ENCODE measurements at places on chromosomes 2 and 18.
A peak's percentile ranks its signal among the peaks of the same experiment; 100 is the strongest.

DNA sequence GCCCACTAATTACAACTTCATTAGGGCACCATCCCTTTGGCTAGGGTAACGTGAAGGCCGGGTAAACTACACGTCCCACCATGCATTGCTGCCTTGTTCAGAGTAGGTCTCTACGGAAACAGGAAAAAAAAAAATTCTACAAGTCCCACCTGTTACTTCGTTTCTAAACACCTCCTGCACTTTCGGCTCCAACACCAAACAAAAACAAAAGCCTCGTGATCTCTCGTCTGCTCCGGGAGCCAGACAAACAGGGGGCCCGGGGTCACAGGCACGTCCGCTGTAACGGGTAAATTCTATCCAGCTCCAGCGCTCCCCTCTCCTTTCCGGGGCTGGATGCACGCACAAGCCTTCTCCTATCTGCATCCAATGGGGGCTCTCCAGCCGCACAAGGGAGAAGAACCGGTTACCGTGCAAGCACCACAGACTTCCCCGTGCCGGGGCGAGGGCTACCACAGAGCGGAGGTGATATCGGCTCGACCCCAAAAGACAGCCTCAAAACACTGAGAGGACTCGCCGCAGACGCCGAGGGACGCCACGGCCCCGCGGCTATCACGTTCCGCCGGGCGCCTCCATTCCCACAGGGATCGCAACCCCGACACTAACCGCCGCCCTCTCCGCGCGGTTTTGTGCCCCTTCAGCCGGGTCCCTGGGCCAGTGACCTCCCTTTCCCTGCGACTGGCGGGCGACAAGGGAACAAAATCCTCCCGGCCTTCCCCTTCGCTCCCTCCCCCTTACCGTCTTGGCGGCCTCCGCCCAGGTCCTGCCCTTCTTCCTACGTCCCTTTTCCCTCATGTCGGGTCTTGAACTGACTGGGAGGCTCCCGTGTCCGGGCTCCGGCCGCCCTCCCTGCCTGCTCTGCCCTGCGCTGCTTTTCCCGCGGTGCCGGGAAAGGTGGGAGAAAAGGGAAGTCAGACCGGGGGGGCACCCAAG is 591 bp downstream of the ASXL2 start:
- DNase-seq: peak; percentile 59

DNA sequence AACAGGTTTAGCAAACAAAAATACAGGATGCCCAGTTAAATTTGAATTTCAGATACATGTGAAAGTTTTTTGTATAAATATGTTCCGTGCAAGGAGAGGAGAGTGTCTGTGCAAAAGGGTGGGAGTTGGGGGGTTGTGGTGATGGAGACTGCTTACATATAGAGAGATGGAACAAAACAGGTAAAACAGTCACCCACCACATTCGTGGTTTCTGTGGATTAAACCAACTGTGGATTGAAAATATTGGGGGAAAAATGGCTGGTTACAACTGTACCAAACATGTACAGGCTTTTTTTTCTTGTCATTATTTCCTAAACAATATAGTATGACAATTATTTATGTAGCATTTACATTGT is 245.7 kb downstream of the TNS1 start:
- DNase-seq: no peak

DNA sequence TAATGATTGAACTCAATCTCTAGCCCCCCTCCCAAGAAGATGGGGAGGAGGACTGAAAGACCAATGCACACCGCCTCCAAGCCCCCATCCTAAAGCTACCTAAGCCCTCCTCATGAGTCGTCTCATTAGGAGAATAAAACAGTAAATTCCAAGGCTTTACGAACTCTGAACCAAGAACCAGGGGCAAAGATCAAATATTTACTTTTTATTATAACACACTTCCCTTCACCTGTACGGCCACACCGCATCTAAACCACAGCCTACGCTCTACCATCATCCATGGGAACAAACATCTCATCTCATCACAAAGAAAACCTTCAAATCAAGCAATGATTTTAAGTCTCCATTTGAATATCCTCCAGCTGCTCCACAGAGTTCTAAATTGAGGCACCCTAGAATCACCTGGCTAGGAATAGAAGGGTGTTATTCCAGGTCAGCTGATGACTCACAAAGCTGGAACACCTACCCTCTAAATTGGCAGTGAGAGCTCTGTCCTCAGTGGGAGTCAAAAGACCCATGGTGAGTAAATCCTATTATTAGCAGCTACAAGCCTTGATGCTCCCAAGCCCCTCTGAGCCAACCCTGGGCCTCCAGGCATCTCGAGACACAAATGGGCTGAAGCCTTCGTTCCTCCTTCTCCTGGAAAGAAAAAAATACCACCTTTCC is 45.6 kb upstream of the BZW1 start:
- DNase-seq: no peak

DNA sequence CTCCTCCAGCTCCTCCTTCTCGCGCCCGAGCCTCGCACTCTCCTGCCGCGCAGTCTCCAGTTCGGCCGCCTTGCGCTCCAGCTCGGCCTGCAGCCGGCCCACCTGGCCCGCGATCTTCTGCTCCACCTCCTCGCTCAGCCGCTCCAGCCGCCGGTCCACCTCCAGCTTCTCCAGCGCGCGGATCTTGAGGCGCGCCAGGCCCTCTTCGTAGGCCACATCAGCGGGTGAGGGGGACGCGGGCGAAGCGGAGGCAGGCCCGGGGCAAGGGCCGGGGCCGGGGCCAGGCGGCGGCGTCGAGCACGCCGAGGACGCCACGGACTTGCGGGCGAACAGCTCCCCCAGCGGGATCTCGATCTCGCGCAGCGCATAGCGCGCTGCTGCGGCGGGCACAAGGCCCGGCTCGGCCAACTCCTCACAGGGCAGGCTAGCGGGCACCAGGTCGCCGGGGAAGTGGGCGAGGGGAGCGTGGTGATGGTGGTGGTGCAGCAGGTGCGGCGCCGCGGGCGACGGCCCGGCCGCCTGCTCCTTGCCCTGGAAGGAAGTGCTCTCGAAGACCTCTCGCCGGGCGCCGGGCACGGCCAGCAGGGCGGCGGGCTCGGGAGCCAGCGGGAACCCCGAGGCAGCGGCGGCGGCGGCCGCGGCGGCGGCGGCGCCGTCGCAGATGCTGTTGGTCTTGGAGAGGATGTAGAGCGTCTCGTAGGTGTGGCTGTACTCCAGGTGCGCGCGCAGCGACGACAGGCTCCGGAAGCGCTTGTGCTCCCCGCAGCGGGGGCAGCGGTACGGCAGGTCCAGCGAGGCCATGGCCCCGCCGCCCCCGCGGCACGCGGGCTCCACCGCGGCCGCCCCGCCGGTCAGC is 15.2 kb downstream of the FBXO41 start:
- DNase-seq: peak; percentile 43

DNA sequence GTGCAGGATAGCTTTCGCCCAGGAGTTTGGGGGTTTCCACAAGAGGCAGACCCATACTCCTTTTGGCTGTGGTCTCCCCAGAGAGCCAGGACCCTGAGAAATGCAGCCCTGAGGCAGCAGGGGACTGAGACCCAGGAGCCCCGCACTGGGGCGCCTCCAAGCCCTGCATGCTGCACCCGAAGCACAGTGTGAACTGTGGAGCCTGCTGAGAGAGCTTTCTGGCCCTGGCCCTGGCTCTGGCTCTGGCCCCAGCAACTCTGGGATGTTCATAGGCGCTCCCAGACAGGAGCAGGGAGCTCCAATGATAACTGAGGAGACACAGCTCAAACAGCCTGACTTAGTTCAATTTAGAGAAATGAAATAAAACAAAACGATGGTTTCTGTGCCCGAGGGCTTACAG is 96.4 kb upstream of the TEX51 start:
- DNase-seq: no peak

DNA sequence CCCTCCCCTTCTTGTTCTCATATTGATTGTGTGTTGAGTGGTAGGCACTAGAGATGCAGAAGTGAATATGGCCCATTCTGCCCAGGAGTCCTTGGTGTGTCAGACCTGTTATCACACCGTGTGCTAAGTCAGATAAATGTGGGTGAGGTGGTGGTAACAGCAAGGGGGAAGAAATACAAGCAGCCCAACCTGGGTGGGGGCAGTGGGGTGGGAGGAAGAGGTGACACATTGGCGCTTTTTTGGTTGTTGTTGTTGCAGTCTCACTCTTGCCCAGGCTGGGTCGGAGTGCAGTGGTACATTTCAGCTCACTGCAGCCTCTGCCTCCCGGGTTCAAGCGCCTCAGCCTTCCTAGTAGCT is 12.8 kb downstream of the B3GNT2 start:
- DNase-seq: peak; percentile 77

- no peak for DNase-seq
These were observed 11.0 kb downstream of the ITGA4 start for GRCh38 chr2:181467966-181468707.

- peak; percentile 48 for DNase-seq
These were observed 39.9 kb upstream of the CDC42EP3 start for GRCh38 chr2:37711308-37711731.

DNA sequence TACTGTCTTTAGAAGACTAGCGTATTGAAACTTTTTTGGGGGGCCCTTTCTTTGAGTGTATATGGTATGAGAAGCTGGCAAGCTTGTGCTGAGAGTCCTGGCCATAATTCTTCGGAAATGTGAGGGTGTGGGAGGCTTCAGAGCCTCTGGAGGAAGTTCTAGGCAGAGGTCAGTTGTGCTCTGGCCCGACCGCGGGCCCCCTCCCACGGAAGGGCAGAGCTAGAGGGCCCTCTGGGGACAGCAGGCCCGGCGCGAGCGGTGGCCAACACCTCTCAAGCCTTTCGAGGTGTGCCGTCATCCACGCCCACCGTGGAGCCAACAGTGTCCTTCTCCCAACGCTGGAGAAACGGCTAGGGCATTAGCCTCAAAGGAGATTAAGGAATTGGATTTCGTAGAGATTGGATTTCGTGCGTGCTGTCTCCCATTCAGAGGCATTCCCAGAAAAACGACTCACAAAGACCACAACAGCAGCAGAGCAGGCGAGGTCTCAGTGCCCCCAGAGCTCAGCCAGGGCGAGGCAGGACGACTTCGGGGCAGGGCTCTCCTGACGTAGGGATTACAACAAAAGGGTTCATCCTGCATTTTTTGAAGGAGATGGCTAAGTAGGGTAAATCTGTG is 2.2 kb upstream of the MTCL1 start:
- DNase-seq: no peak

DNA sequence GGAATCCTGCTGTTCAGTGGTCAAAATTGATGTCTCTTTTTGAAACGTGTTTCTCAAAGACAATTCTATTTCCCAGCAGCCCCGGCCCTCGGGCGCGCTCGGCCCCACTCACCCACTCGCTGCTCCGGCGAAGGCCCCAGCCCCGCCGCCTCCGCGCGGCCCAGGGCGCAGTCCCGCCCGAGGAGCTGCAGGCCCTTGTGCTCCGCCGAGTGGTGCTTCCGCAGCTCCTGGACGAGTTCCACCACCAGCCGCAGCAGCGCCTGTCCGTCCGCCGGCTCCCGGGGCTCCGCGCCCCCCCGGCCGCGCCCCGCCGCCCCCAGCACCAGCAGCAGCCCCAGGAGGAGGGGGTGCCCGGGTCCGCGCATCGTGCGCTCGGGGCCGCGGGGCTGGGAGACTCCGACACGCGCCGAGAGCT is 413 bp downstream of the ALKAL2 start:
- DNase-seq: no peak

- DNase-seq: no peak
These were observed 120.8 kb downstream of the FAM168B start for GRCh38 chr2:130972410-130972809.

DNA sequence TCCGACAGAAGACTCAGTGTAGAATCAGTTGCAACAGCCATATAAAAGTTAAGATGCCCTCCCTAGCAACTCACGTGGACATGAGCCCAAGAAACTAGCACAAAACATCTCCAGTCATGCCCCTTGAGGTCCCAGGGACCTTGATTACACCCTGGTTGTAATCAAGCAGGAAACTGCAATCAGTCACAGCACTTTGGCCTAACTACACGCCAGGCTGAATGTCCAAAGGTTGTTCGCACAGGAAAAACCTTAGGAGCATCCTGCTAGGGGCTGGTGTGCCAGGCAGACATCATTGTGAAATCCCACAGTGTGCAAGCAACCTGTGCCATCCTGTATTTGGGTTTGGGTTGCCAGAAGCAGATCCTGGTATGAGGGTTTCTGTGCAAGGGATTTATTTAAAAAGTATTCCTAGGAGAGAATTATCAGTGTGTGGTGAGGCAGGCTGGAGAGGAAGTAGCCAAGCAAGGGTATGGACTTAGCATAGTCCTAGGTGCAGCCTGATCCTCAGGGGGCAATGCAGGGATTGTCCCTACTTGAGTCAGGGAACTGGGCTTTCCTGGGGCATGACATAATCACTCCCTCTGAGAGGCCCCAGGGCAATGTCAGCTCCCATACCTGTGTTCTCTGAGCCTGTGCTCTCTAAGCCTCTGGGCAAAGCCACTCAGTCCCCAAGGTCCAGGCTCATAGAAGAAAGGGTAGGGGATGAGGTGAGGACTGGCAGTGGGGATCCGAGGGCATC is 17.8 kb upstream of the SULT1C2 start:
- no peak for DNase-seq

DNA sequence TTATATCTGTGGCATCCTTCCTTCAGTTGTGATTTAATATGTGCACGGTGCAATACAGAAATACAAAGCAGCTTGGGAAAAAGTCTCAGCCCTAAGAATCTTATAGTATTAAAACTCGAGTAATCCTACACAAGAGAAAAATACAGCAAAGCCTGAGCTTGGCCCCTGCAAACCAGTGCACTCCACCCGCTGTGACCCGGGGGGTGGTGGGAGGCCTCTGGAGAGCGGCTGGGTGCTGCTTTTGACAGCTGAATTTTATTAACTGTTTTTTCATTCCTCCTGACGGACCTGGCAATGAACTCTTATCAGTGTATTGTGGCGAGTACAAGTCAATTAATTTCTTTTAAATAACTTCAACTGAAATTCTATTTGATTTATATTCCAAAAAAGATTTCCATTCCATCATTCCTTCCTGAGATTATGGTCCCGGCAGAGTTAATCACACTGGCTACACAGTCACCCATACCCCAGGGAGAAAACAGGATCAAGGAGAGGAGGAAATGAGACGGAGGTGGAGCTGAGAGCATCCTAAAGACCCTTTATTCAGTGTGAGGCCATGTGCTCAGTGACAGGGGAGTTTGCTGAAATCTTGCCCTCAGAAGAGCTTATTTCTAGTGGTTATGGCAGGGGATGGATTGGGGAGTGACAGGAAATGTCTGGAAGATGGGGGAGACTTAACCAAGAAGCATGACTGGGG is 124.8 kb downstream of the KLHL29 start:
- no peak for DNase-seq

GRCh38 chr2:30206461-30207430 is 24.6 kb upstream of the LBH start:
- DNase-seq: no peak

DNA sequence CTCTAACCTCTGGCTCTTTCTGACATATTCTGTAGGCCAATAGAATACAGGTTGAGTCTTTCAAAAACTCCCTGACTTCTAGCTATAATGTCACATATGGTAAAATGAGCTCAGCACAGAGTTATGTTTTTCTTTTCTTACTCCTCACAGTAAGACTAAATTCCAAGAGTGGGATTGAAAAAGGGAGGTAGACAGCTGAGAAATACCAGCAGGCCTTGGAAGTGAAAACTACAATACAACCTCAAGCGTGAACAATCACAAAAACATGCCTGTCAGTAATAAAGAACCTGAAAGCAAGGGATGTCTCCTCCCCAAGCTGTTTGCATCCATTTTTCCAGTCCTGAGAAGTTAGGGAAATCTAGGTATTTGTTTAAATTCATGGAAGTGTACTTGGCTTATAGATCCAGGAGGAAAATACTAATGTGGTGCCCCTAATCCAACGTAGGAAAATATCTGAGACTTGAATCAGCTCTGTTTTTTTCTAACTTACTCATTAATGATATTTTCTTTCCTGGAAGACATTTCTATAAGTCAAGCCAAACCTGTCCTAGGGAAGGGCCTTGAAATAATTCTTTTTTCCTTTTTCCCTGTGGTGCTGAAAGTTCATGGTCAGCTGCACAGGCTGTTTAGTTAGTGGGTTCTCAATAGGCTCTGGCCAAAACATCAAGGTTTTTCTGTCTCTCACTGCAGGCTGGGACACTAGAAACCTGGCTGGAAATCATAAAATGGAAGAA is 167.9 kb upstream of the SPATS2L start:
- no peak for DNase-seq

All from immature natural killer cell (primary cell).